ENCODE measurements at places on chromosomes 5 and 9.

DNA sequence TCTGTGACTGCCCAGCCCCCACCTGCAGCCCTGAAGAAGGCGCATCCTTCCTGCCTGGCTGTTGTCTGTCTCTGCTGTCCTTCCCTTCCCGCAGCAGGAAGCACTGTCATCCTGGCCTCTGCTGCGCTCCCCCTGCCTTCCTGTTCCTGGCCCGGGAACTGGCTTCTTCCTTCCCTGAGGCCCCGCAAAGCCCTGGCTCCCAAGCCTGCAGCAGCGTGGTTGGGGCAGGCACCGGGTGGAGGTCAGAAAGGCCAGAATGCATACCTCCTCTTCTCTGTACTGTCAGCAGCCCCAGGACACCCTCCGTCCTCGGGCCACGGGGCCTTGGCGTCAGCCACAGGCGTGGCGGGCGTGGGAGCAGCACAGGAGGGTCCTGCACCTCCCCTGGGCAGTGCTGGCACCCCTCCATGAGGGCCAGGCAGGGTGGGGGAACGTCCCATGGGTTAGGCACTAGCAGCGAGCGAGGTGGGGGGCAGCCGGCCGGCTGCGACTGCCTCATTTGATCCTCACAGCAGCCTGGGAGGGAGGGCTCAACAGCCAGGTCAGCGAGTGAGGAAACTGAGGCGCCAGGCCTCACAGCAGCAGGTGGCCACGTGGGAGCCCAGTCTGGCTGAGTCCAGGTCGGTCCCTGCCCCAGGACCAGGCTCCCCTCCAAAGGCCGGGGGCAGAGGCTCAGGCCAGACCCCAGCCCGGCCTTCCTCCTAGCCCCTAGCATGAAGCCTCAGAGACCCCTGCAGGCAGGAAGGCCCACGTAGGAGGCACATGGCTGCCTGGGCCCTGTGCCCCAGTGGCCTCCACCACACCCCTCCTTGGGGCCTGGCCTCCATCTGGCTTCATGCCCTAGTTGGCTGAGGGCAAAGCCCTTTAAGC, 9.4 kb downstream of the FLT4 start:
- no peak overlapping the region for H3K27ac ChIP-seq
- DNase-seq, result no peak
- H3K4me3 ChIP-seq, result no peak overlapping the region
- no peaks in the 10 kb centered on the region for H3K36me3 ChIP-seq

DNA sequence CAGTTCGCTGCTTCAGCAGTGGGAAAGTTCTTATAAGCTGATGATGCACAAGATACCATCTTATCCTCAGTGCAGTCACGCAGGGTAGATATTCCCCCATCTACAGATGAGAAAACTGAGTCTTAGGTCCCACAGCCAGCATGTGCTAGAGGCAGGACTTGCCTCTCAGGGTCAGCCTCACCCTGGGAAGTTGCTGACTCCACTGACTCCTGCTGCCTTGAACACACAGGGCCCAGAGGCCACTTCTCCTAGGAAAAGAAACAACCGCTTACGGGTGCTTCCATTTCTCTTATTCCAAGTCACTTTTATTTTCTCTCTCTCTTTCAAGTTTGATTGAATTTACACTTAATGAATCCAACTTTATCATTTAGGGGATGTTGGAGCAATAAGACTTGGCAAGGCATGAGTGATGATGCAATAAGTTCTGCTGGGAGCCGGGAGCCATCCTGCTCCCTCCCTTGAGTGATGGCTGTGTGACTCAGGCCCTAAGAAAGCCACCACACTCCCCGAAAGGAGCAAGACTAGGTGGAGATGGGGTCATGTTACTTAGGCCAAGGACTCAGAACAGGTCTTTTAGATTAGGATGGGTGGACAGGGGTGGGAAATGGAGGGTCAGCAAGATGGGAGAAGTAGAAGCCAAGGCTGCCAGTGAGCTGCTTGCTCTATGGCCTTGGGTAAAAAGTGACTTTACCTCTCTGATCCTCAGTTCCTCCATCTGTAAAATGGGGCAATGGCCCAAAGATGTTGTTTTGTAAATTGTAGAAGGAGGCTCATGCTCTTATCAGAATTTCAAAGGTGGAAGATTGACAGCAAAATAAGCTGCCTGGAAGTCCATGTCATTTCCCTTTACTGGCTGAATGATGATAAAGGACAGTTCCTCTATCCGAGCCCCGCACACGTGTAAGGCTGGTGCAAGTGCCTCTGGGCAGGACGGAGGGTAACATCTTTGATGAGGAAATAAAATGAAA, 67.4 kb upstream of the ZNF618 start:
- no peaks in the 10 kb centered on the region for H3K36me3 ChIP-seq
- H3K4me3 ChIP-seq, result no peak overlapping the region
- H3K27me3 ChIP-seq, result no peaks in the 10 kb centered on the region
- H3K27ac ChIP-seq, result no peak overlapping the region

DNA sequence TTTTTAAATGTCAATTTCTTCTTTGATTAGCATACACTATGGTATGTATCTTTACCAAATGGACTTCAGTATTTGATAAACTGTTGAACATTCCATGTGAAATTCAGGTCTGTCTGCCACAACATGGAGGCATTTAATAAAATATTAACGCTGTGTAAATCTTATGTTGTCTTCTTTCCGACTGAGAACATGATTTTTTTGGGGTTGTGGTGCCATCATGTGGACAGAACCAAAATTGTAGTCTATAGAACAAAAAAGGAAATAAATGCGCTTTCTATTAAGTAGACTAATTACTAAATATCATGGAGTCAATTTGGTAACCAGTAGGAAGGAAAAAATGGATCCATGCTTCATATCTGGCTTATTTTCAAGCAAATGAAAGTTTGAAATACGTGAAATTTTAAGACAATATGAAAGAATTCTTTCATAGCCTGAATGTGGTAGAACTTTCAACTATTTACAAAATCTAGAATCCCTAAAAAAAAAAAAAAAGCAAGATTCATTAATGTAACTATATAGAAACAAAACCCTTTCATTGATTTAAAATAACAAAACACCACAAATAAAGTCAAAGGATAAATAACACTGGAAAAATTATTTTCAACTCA, 2.8 kb upstream of the PLK2 start:
- no peak overlapping the region for H3K4me3 ChIP-seq
- H3K27ac ChIP-seq, result no peak overlapping the region
- no peaks in the 10 kb centered on the region for H3K27me3 ChIP-seq
- H3K4me1 ChIP-seq, result no peaks in the 10 kb centered on the region

DNA sequence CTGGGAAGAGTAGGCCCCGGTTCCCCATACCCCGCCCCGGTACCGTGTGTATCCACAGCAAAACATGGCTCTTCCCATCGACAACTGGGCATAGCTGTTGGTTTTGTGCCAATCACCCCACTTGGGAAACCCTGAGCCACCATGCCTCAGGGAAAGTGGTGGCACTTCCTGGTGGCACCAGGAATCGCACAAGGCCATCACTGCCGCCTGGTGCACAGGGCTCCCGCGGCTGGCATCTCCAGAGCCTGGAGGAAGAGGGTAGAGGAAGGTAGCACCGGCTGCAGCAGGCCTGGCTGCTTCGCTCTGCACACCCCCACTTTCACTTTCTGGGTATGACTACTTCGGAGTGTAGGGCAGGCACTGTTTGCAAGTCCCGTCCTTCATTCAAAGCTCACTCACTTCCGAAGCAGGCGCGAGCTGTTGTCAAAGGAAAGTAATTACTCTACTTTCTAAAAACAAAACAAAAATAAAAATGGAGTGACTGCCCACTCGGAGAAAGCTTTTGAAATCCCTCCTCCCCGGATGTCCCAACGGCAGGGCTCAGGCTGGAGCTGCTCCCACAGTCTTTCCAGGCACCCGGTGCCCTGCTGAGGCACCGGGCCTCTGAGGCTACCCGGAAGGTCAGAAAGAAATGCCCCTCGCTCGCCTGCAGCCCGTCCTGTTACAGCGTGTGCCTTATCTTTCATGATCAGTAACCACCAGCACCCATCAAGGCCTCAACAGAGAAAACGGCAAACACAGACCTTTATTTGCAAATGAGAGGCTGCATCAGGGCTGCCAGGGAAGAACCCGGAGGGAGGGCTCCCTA, 2.0 kb downstream of the BRD3 start:
- peak overlapping the region; percentile 66 for H3K4me3 ChIP-seq
- H3K27ac ChIP-seq, result peak overlapping the region; percentile 80
- H3K27me3 ChIP-seq, result no peaks in the 10 kb centered on the region
- H3K36me3 ChIP-seq, result no peaks in the 10 kb centered on the region
- no peak for DNase-seq

DNA sequence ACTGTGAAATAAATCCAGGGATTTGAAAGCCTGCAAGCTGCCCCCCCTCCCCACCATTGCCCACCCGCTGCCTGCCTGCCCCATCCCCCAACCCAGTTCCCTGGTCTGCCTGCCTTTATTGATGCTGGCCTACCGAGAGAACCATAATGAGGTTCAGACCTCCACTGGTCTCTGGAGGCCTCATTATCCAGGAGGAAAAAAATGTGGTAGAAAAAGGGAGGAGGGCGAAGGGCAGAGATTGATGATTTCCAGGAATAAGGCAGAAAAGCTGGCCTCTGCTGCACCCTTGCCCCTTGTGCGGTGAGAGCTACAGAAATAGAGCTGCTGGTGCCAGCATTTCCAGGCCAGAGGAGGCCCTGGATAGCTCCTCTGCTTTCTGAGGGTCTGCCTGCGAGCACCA, 216.1 kb downstream of the PAPPA start:
- no peak overlapping the region for H3K4me3 ChIP-seq
- H3K27ac ChIP-seq, result no peak overlapping the region
- peaks cover 5% of the 10 kb centered on the region for H3K4me1 ChIP-seq
- H3K36me3 ChIP-seq, result no peaks in the 10 kb centered on the region
- DNase-seq, result no peak

- H3K4me3 ChIP-seq, result peak overlapping the region; percentile 57
- peaks cover 54% of the 10 kb centered on the region for H3K4me1 ChIP-seq
- H3K36me3 ChIP-seq, result no peaks in the 10 kb centered on the region
- H3K27ac ChIP-seq, result peak overlapping the region; percentile 88
Measured at GRCh38 chr5:102865510-102866236, 110.6 kb downstream of the PAM start.

GRCh38 chr9:121333950-121334773, 35.9 kb downstream of the STOM start:
- H3K4me3 ChIP-seq, result no peak overlapping the region
- DNase-seq, result peak; percentile 82

- no peaks in the 10 kb centered on the region for H3K4me1 ChIP-seq
- no peaks in the 10 kb centered on the region for H3K27me3 ChIP-seq
- no peak for DNase-seq
Measured at GRCh38 chr5:176796411-176796810, 13.9 kb upstream of the UNC5A start.

GRCh38 chr5:41641621-41642020, 131.2 kb upstream of the PLCXD3 start:
- no peaks in the 10 kb centered on the region for H3K4me1 ChIP-seq
- H3K27me3 ChIP-seq, result no peaks in the 10 kb centered on the region
- no peak overlapping the region for H3K27ac ChIP-seq
- H3K36me3 ChIP-seq, result no peaks in the 10 kb centered on the region
- DNase-seq, result no peak

- H3K4me3 ChIP-seq, result no peak overlapping the region
- no peaks in the 10 kb centered on the region for H3K27me3 ChIP-seq
- H3K4me1 ChIP-seq, result no peaks in the 10 kb centered on the region
- H3K27ac ChIP-seq, result no peak overlapping the region
Measured at GRCh38 chr5:82422751-82423181, 144.6 kb upstream of the RPS23 start.

DNA sequence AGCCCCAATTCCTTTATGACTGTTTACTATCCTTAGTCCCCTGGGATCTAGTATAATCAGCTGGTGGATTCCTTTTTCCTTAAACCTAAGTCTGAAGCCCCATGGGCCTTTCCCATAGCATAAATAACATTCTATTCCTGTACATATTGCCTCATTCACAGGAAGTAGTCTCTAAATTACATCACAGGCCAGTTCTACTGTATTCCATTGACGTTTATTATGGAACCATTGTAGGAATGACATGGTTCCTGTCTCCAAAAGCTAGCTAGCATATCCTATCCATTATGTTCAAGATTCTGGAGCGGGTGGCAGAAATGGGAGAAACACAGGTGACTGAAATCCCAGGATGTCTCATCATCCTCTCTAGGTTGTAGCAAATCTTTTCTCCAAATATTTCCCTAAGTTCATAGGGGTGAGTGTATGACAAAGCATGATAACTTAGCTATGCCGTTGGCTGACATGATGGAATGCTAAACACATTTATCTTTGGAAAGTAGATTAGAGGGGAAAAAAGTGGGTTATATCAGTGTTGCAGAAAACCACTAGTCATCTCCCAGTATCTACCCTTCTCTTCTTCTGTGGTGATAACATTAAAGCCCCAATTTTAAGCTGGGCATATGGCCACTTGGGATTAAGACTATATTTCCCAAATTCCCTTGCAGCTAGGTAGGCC, 140.1 kb downstream of the FGF1 start:
- H3K27me3 ChIP-seq, result no peaks in the 10 kb centered on the region
- no peak overlapping the region for H3K4me3 ChIP-seq
- H3K4me1 ChIP-seq, result peaks cover 20% of the 10 kb centered on the region
- DNase-seq, result no peak
- H3K36me3 ChIP-seq, result no peaks in the 10 kb centered on the region

DNA sequence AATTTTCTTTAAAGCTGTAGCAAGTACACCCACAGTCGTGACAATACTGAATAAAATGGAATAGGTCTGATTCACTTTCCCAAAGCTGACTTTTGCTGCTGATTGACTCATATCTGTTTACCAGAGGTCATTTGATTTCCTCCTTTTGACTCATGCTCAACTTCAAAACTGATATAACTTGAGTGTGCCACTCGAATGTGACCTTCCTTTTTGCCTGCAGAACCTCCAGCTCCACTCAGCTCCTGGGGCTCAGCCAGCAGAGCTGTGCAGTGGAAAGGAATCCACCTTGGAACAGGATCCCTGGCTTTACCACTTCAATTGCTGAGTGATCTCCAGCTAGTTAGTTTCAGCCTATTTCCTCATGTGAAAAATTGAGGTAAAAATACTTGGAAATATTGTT, 84.1 kb downstream of the FEM1C start:
- no peak for DNase-seq
- no peaks in the 10 kb centered on the region for H3K27me3 ChIP-seq
- H3K27ac ChIP-seq, result no peak overlapping the region
- H3K4me3 ChIP-seq, result no peak overlapping the region
- peaks cover 4% of the 10 kb centered on the region for H3K4me1 ChIP-seq

GRCh38 chr9:14400658-14400995, 86.7 kb upstream of the NFIB start:
- no peak overlapping the region for H3K4me3 ChIP-seq
- H3K27me3 ChIP-seq, result no peaks in the 10 kb centered on the region
- H3K4me1 ChIP-seq, result no peaks in the 10 kb centered on the region
- DNase-seq, result no peak
- H3K27ac ChIP-seq, result no peak overlapping the region

- no peak overlapping the region for H3K4me3 ChIP-seq
- peaks cover 7% of the 10 kb centered on the region for H3K4me1 ChIP-seq
- no peaks in the 10 kb centered on the region for H3K27me3 ChIP-seq
Measured at GRCh38 chr5:167796672-167797071, 494.8 kb upstream of the WWC1 start.

- no peak overlapping the region for H3K4me3 ChIP-seq
- no peak for DNase-seq
- H3K4me1 ChIP-seq, result no peaks in the 10 kb centered on the region
- no peaks in the 10 kb centered on the region for H3K27me3 ChIP-seq
- H3K36me3 ChIP-seq, result no peaks in the 10 kb centered on the region
Measured at GRCh38 chr9:112945620-112946208, 55.0 kb upstream of the SLC46A2 start.
